ENCODE measurements at places on chromosomes 2 and 18.

DNA sequence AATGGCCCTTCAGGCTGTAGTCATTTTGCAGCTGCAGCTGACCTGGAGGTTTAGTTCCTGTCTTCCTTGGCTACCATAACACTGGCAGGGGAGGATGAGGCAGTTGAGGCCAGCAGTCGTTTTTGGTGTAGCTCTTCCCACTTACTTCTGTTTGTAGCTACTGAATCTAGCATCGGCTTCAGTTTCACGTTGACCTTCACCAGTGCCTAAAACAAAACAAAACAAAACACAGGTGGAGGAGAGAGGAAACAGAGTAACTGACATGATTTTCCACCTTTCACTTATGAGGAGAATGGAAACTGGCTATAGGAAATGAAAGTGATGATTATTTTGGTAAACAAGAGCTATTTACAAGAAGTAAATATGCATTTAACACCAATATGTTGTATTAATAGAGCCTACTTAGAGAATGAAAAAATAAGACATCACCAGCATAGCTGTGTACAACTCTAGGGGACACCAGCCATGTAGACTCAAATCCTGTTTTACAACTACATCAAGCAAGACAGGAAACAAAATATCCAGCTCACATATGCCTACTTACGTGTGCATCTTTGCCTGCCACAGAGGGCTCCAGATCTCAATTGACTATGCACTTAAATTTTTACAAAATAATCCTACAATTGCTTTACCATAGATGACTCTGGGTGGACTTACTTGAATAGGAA, 236.9 kb downstream of the AGPS start:
- no peak for DNase-seq

GRCh38 chr18:74248189-74248588, 43.6 kb downstream of the CYB5A start:
- DNase-seq = no peak

DNA sequence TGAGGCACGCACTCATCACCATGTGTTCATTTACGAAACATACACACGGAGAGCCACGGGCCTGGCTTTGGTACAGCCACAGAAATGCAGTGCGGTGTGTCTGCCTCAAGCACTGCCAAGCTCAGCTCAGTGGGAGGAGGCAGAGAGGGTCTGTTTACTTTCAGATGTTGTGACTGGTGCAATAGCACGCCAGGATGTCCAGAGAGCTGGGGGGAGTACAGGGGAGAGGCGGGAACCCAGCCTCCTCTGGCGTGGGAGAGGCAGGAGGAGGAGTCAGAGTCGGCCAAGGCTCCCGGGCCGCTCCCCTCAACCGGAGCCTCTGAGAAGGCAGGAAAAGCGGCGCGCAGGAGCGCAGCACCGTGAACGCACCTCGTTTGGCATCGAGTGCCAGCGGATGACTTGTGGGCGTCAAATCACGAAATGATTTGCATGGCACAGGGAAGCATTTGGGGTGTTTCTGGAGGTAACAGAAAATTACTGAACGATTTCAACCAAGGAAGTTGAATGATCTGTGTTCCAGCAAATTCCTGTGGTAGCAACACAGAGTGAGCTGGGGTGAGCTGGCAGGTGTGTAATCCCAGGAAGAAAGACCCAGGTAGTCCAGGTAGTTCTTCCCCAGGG, 143.0 kb downstream of the ZNF516 start:
- no peak for DNase-seq

DNA sequence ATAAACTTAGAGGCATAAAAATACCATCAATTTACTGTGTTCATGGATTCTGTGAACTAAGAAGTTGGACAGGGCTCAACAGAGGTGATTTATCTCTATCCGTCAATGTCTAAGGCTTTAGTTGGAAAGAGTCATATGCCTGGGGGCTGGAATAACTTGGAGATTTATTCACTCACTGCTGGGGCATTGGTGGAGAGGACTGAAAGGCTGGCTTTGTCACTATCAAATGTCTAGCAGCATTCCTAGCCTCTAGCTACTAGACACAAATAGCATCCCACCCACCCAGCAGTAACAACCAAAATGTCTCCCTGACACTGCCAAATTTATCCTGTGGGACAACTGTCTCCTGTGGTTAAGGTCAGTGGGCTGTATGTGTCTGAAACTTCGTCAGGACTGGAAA, 71.0 kb downstream of the EVA1A start:
- DNase-seq = no peak

DNA sequence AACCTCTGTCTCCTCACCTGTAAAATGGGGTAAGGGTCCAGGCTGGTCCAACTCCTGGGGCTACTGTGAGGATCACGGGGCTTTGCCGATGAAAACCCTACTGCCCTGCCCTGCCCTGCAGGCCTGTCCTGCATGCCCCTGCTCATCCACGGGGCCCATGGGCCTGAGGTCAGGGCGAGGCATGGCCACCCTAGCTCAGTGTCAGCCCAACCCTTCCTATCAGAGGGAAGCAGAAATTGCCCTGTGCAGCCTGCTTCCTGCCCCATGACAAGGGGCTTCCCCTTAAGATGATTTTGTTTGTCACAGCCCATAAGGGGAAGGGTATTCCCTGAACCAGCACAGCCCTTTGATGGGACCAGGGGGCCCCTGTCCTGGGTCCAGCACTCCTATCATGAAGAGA, 353.6 kb upstream of the ID2 start:
- DNase-seq = no peak

DNA sequence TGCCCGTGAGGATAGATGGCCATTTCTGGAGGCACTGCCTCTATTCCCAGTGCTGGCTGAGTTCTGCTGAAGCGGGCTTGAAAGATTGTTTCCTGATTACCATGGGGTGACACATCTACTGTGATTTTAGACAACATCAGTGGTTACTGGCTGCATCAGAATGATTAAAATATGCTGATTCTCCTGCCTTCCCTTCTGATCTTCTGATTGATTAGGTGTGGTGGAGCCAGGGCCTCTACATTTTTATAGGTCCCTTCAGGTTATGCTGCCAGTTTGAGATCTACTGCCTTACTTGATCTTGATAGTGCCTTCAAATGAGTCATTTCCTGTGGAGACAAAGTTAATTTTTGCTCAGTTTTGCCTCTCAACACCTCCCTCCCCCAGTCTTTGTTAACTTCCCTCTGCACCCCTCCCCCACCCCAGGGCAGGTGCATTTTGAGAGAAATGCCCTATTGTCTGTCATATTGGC, 31.6 kb upstream of the SNORC start:
- DNase-seq = no peak

DNA sequence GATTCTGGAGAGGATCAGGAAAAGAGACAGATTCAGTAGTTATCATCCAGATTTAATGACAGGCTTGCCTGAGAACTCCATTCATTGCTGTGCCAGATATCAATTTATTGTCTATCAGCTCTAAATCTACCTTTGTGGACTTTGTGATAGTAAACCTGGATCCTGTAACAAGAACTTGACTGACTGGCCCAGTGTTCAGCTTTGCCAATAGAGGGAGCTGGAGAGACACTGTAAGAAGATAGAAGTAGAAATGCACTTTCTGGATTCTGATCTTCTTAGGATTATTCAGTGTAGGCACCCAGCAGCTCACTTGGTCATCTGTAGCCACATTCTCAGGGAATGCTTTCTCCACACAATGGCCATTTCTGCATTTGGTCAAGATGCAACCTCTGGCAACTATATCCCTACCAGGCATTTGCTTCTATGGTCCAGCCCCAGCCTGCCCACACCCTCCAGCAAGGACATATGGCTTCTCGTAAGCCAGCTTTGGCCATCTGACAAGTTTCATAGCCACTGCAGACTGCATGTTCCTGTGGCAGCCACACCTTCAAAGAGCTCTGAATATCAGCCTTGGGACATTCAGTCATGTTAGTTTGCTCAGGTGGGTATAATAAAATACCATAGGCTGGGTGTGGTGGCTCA, 6.1 kb upstream of the SERPINB8 start:
- no peak for DNase-seq

DNA sequence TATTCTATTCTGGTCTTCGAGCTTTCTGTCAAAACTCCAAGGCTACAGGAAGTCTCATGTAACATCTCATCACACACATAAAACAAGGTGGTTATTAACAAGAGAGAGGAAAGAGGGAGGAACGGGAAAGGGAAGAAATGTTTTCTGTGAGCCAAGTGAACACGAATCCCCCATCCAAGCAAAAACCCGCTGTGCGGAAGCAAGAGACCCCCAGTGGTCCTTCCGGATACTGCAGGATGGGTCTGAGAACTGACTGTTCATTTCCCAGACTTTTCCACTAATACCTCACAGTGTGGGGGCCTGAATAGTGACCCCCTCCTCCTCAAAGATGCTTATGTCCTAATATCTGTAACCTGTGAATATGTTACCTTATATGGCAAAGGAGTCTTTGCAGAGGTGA, 19.0 kb upstream of the DIPK1C start:
- DNase-seq = no peak

Data from activated gamma-delta T cell (primary cell).